Karpas-422 (cell line): ENCODE measurements at places on chromosomes 5 and 9. TPM values are rescaled to one million over a fixed set of nuclear protein-coding genes. Genes with fewer than 3 reads are reported as not detected.

- no peak for DNase-seq
Measured at GRCh38 chr5:176371621-176372539, 6.6 kb downstream of the ARL10 start.

- DNase-seq, result no peak
Measured at GRCh38 chr9:20746967-20747366, 62.9 kb downstream of the FOCAD start.

LRRC19 gene
- not detected in 2 replicates for total RNA-seq

DNA sequence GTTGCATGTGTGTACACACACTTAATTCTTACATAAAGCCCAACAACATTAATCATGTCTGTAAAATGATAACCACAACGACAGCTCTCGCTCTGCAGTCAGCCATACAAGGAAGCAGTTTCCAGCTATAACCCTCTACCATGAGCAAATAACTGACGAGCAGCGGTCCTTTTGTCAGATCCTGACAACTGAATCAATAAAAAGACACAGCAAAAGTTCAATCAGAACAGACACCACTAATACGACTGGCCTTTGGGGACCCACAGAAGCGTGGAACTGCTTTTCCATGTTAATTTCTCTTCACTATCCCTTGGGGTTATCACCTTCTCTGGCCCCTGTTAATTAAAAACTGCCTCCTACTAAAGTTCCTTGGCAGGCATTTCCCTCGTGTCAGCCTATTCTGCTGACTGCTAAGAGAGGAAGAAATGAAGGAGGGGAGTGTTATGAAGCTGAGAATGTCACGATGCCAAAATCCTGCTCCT lies 722.8 kb upstream of the GRAMD2B start:
- DNase-seq, result no peak

DNA sequence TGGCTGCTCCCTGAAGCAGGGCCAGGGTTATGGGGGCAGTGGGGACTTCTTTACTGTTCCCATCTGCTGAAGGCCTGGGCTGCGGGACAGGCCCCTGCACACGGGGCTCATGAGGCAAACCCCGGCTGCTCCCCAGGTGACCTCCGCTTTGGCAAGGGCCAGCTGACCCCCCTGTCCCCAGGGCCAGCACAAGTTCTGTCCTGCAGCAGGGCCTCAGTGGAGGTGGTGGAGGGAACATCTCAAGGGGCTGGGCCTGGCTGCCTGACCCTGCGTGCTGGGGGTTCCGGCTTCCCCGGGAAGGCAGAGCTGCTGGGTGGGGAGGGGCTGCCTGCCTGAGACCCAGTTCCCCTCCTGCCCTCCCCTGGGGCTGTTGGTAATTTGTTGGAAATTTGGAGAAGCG lies 67.4 kb upstream of the RNU6ATAC start:
- no peak for DNase-seq

- DNase-seq, result no peak
Measured at GRCh38 chr9:117938086-117938485, 233.9 kb downstream of the TLR4 start.

FAM169A gene
- total RNA-seq, result not detected in 2 replicates

GRCh38 chr5:172178301-172178987 lies 9.6 kb downstream of the STK10 start:
- no peak for DNase-seq

ZDHHC11 gene
- 10.8 and 15.7 TPM in 2 replicates for total RNA-seq

- no peak for DNase-seq
Measured at GRCh38 chr5:90226433-90227099, 183.0 kb downstream of the CETN3 start.

- no peak for DNase-seq
Measured at GRCh38 chr5:16776611-16777251, 159.4 kb downstream of the MYO10 start.

DNA sequence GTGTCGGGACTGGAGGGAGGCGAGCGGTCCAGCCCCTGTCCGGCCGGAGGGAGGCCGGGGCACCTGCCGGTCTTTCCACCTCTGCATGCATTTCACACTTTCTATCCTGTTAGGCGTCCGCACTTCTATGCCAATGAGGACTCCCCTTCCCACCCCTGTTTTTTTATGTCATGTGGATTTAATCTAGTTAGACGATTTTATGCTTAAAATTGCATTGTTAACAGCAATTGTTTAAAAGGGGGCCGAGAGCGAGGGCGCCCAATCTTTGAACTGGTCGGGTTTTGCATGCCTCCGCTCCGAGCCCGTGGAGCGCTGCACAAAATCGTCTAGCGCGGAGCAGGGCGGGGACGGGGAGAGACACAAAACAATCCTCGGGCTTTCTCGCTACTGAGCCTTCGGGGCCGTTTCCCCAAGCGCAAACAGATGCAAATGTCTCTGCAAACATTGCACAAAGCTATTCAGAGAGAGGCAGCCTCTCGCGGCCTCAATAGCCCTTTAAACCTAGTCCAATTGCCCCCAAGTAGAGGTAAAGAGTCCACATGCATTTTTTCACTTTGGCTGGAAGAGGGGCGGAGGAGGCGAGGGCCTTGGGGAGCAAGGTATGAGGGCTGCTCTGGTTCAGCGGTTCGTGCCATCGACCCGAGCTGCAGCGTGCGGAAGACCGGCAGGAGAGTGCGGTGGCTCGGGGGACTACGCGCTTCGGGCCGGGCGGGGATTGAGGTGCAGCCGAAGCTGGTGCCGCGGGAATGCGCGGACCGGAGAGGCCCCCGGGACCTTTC lies 37.5 kb upstream of the TIFAB start:
- DNase-seq, result no peak

- no peak for DNase-seq
Measured at GRCh38 chr9:94912700-94913249, 186.3 kb downstream of the AOPEP start.

IL9 gene
- total RNA-seq, result not detected in 2 replicates

DNA sequence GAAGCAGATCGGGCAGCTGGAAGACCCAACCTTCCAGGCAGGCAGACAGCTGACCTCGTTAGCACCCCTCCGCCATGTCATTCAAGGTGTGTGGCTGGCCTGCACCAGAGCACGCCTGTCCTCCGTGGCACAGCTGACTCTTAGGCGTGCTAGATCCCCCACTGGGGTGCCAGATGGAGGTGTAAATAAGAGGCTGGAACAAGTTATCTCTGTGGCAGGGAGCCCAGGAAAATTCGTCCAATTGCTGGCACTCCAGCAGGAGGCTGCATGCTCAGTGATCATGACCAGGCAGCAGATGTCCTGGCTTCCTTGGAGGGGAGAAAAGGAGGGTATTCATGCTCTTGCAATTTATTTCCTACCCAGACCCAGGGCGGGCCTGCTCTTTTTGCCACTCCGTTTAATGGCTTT lies 7.8 kb upstream of the ALDOB start:
- no peak for DNase-seq

YTHDC2 gene
- 53.4 and 63.8 TPM in 2 replicates for total RNA-seq

DNA sequence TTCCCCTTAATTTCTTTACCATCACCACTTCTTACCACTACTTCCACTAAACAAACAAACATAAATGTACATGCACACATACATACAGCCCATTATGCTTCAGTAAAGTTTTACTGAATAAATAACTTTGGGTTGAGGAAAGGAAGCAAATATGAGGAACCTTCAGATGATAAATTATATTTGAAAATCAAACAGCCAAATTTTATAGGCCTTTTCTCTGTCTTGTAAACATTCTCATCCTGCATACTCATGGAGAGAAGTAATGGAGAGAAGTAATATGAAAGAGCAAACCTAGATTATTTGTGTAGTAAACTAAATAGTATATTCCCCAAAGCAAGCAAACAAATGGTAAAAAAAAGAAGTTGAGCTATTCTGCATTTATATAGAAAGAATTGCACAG lies 658.3 kb upstream of the RORB start:
- DNase-seq, result no peak

GRCh38 chr9:354453-354852 lies 139.8 kb downstream of the DOCK8 start:
- DNase-seq, result no peak

GRCh38 chr9:11194246-11194645 lies 581.4 kb upstream of the PTPRD start:
- no peak for DNase-seq

- no peak for DNase-seq
Measured at GRCh38 chr9:93276973-93277372, 93.0 kb downstream of the WNK2 start.

- no peak for DNase-seq
Measured at GRCh38 chr5:1729641-1730486, 69.8 kb downstream of the MRPL36 start.

FAM81B gene
- not detected in 2 replicates for total RNA-seq

EFNA5 gene
- not detected in 2 replicates for total RNA-seq

DNA sequence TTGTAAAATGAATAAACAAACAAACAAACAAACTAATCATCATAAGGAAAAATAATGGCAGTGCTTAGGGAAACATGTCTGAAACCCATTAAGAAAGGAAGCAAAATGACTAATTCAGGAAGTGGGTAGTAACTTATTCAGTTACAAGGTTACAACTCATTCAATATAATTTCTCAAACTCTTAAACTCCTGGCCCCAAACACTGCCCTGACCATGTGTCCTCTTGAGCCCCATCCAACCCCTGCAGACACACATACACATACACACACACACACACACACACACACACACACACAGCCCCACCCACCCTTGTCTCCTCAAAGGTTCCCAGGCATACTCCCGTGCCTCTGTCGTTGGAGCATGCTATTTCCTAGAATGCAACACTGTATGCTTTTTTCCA lies 193.9 kb downstream of the SEC61B start:
- DNase-seq, result no peak

DNA sequence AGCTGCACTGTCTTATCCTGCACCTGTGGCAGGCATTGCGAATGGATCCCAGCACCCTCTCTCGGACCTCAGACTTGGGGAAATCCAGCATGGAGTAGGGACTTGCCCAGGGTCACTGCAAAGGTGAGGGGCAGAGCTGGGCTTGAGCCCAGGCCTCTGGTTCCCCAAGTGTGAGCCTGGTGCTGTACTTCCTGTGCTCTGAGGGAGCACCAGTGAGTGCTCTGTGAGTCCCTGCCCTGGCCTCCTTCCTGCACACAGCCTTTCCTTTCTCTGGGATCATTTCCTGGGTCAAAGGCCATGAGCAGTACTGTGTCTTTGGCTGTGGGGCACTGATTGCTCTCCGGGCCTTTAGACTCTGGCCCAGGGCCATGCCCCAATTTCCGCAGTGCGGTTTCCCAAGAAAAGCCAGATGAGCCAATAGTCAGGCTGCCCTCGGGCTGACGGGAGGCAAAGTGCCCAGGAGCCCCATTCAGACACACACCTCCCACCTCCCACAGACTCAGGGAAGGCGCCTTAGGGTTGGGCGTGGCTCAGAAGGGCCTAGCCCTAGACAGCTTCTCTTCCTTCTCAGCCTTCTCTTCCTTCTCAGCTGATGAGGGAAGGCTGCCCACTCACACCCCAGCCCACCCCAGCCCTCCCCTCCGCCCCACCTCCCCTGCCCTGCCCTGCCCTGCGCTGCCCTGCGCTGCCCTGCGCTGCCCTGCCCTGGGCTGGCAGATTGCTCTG lies 23.3 kb upstream of the TRIM14 start:
- DNase-seq, result no peak

DNA sequence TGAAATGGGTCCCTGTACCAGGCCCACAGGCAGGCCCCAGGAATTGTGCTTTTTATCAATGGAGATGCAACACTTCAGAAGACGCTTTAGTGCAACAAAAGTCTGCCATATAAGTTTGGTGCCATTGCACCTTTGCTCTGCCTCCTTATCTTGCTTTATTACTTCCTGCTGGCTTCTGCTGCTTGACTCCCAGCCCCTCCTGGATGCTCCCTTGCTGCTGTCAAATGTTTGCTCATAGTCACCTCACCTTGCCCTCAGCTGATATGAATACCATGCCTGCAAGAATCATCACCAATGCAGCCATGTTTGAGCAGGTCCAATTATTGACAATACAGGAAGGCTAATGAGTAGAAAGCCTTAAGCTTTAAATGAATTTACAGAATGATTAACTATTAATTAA lies 25.4 kb downstream of the MEGF10 start:
- DNase-seq, result no peak

GRCh38 chr9:517993-518392 lies 303.3 kb downstream of the DOCK8 start:
- no peak for DNase-seq

ZCCHC7 gene
- 58.4 and 85.1 TPM in 2 replicates for total RNA-seq

- DNase-seq, result no peak
Measured at GRCh38 chr5:133275631-133276030, 223.8 kb downstream of the HSPA4 start.

- DNase-seq, result no peak
Measured at GRCh38 chr9:131103535-131103934, 7.2 kb downstream of the AIF1L start.

CCIN gene
- total RNA-seq, result not detected in 2 replicates

GRCh38 chr9:135908093-135908753 lies 877 bp upstream of the CAMSAP1 start:
- no peak for DNase-seq

- no peak for DNase-seq
Measured at GRCh38 chr9:129174724-129175514, 3.1 kb downstream of the IER5L start.

CDKN2B-AS1 gene
- 14.5 and 35.3 TPM in 2 replicates for total RNA-seq

GPRIN1 gene
- total RNA-seq, result 1.9 and 4.6 TPM in 2 replicates

MYOT gene
- not detected in 2 replicates for total RNA-seq

C9orf153 gene
- 2.9 TPM in 1 of 2 replicates, not detected in the other for total RNA-seq

DNA sequence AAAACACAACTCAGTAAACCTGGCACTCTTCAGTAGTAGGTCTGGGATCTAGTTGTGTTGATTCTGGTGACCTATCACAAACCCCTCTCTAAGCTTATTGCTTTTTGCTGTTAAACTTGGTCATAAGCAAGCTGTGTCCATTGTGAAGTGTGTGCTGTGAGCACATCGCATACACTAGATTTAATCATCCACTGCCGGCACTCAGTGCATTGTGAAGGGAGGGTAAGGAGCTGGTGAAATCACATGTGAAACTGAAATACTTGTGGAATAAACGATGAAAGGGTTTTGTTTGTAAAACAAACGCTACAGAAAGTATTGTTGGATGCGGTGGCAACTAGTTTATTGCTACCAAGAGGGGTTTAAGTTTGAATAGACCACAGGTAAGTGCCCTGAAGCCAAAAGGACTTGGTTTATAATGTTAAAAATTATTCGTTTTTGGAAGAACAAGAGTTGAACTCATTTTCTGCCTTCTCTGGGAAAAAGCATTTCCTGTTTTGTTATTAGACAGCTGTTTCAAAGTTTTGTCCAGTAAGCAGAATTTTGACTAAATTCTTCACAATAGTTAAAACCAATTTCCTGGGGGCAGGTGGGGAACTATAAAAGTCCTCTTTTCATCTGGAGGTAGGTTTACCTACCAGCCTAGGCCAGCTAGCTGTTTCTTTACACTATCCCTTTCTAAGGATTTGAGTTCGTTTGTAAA lies 24.6 kb downstream of the TJP2 start:
- DNase-seq, result no peak

- DNase-seq, result no peak
Measured at GRCh38 chr5:60891667-60892066, 47.6 kb upstream of the ELOVL7 start.
